ENCODE measurements at places on chromosomes 6 and 20. TPM values are rescaled to one million over a fixed set of nuclear protein-coding genes. Genes with fewer than 3 reads are reported as not detected.

GRCh38 chr6:54618572-54618971 lies 228.0 kb upstream of the FAM83B start:
- DNase-seq, result no peak

GRCh38 chr6:90415178-90415577 lies 118.5 kb upstream of the BACH2 start:
- no peak for DNase-seq

GRCh38 chr6:17478223-17478907 lies 85.0 kb downstream of the CAP2 start:
- DNase-seq, result no peak

DNA sequence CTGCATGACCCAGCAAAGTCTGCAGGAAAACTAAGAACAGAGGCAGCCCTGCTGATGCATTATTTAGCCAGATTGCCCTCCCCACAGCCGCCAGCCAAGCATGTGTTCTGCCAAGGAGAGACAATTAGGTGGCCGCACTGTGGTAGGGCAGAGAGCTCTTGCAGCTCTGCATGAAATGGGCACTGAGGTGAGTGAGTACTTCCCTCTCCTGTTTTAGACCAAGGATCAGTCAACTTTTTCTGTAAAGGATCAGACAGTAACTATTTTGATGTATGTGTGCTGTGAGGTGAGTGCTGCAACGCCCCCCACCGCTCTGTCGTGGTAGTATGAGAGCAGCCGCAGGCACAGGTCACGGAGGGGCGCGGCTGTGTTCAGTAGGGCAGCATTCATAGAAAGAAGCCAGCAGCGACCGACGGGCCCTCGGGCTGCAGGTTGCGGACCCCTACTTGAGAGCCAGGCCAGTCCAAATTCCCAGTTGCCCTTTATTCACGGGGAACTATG lies 23.8 kb upstream of the FAM50B start:
- peak; percentile 85 for DNase-seq

DNA sequence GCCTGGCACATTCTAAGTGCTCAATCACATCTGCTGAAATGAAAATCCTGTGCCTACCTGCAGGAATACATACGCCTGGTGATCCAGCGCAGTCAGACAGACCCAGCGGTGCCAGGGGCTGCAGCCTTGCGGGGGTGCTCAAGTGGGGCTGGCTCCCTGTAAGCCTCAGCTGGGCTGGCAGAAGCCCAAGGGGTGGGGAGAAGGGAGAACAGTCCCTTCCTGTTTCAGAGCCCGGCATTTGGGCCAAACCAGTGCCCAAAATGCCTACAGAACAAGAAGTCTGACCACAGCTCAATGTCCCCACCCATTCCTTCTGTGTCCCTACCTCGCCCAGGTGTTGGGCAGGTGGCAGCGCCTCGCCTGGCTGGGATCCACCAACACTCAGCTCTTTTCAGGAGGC lies 22.6 kb downstream of the KCNK15 start:
- no peak for DNase-seq

- peak; percentile 64 for DNase-seq
Observed at GRCh38 chr6:112691289-112691688, 344.2 kb downstream of the RFPL4B start.

DNA sequence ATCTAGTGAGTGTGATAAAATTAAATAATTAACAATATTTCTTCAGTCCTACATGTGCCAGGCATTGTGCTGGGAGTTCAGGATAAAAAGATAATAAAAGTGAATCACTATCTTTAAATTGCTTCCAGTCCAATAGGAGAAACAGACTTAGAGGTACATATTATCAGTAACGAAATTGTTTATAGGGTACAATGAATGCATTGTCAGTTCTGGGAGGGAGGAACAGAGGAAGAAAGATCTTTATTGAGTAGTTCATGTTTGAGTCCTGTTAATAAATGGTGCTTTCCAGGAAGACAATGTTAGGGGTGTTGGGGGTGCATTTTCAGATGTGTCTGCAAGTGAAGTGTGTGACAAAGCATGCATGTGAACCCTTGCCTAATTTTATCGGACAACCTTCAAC lies 183.1 kb downstream of the OGFRL1 start:
- no peak for DNase-seq

- no peak for DNase-seq
Observed at GRCh38 chr6:105882121-105882803, 203.9 kb upstream of the PRDM1 start.

GRCh38 chr6:125872259-125872921 lies 81.6 kb downstream of the NCOA7 start:
- no peak for DNase-seq

DNA sequence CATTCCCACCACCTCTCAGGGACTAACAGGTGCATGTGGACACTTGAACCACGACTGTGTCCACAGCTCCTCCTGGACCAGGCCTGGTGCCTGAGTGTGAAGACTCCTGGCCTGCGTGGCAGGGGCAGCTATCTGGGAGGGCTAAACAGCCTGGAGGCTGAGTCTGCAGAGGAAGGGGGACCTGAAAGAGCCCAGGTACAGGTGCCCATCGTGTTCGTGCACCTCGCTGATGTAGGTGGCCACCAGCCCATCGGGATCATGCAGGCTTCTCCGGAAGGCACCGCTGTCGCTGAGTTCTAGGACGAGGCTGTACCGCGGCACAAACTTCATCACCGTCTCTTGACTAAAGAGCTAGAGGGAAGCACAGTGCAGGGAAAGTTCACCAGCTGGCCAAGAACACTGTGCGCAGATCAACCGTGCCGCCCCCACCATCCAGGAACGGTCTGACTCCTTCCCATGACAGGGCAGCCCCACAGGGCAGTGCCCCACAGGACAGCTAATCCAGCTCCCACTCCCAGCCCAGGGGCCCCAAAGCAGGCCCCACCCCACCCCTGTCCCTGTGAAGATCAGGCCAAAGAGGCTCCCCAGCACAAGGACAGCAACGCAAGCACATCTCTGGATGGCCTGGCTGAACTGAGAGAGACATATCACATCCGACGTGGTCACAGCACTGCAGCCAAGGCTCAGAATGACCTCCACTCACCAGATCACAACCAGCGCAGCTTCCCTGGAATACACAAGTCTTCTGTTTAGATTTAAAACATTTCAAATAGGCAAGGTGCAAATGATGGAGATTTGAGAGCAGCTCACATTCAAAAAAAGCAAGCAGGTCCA lies 14.8 kb downstream of the CST7 start:
- DNase-seq, result no peak

GRCh38 chr20:34022151-34022838 lies 28.6 kb downstream of the RALY start:
- DNase-seq, result peak; percentile 29

GRCh38 chr6:129759796-129760605 lies 50.0 kb upstream of the ARHGAP18 start:
- DNase-seq, result no peak

GRCh38 chr6:105981002-105981887 lies 104.9 kb upstream of the PRDM1 start:
- no peak for DNase-seq

GRCh38 chr6:16324606-16325225 lies 86.3 kb downstream of the GMPR start:
- peak; percentile 34 for DNase-seq

GRCh38 chr6:126539022-126539421 lies 199.1 kb downstream of the CENPW start:
- DNase-seq, result peak; percentile 92

DNA sequence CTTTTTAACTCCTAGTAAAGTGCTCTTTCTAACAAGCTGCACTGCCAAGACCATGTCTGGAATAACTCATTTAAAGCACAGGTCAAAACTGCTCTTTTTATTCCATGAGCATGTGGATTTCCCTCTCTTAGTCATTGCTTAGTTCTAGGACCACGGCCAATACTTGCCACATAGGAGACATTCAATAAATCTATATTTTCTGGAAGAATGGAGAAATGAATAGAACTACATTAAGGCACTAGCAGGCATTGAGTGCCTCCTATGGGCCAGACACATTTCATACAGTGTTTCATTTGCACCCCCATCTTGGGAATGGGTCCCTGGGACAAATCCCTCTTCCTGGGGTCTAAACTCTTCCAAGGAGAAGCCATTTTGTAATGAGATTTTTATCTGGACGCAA lies 552.8 kb upstream of the CITED2 start:
- DNase-seq, result peak; percentile 5

DNA sequence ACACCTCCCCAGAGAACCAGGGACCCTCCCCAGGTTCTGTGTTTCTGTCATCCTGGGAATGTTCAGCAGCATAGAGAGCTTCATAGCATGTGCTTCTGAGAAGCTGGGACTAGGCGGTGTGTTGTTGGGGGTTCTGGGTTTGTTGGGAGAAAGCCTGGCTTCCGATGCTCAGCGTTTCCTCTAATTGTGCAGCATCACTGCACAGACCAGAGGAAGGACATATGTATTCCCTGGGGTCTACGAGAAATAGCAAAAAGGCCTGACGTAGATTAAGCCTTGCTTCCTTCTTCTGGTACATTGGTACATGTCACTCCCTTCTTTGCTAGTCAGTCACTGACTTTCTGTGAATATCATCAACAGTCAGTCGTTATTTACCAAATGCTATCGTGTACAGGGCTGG lies 96.9 kb upstream of the SGK1 start:
- DNase-seq, result no peak

DNA sequence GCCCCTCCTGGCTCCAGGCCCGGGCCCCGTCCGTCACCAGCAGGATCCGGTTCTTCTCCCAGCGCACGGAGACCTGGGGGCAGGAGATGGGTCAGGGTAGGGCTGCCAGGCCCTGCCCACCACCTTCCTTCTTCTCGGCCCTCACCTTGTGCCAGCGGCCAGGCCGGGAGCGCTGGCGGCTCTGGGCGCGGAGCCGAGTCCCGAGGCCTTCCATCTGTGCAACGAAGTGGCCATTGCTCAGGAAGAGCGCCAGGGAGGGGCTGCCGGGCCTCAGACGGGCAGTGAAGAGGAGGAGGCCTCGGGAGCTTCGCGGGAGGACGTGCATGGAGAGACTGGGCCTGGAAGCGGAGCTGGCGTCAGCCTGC lies 7.9 kb downstream of the ADRM1 start:
- no peak for DNase-seq

GRCh38 chr20:1374246-1374645 lies 18.6 kb downstream of the FKBP1A start:
- DNase-seq, result no peak

GRCh38 chr6:144262470-144263369 lies 22.4 kb upstream of the UTRN start:
- DNase-seq, result no peak

DNA sequence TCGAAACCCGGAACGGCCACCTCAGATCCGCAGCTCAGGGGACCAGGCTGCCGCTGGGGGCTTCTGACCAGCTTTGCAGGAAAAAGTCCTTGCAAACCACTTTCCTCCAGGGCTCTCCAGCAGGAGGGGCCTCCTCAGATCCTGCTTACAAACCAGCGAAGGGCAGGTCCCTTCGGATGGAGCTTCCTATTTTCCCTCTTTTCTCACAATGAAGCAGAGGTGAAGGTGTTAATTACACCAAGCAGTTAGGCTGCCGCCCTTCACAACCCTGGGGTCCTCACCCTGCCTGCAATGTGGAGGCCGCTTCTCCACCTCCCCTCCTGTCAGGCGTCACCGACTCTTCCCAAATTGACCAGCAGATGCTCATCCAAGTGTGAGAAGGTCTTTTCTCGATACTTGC lies 5.7 kb downstream of the ARHGAP40 start:
- DNase-seq, result no peak

- DNase-seq, result no peak
Observed at GRCh38 chr20:62931464-62931863, 5.2 kb upstream of the DIDO1 start.

DNA sequence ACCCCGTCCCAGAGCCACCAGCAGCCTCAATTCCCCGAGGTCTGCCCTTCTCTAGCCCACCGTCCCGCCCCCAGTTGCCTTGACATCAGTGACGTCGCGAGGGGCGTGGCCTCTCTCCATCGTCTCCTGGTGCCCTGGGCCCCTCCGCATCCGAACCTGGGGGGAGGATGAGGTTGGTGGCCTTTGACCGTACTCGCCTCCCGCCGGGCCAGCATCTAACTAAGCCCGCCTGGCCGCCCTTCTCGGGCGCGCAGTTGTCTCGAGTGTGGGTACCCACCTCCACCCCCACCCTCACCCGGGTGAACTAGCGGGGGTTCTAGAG lies 5.5 kb upstream of the ARMC12 start:
- peak; percentile 60 for DNase-seq

- no peak for DNase-seq
Observed at GRCh38 chr6:28326371-28326948, 9.5 kb downstream of the ZSCAN31 start.

DNA sequence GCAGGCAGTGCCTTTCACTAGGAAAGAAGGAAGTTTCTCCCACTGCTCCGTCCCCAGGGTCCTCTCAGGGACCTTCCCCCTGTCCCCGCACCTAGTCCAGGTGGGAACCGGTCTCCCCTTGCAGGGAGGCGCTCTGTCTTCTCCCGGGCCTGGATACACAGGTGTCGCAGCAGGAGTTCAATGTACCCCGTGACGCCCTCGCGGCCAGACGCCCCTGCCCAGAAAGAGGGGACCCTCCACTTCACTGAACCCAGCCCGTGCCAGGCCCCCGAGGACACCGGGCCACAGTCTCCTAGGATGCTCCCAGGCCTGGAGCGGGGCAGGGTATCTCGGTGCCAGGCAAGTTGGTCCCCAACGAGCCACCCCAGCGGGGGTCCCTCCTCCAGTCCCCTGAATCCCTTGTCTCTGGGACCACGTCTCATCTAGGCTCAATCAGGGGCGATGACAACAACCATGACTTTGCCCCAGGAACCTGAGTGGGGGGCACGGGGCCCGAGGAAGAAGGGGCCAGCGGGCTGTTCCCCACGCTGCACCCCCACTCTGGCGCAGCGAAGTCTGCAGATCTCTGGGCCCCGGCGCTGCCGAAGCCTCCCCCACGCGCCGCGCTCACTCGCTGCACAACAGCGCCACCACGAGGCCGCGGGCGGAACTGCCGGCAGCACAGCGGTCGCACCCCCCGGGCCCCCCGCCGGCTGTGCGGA lies 103.0 kb downstream of the EDN3 start:
- no peak for DNase-seq

DNA sequence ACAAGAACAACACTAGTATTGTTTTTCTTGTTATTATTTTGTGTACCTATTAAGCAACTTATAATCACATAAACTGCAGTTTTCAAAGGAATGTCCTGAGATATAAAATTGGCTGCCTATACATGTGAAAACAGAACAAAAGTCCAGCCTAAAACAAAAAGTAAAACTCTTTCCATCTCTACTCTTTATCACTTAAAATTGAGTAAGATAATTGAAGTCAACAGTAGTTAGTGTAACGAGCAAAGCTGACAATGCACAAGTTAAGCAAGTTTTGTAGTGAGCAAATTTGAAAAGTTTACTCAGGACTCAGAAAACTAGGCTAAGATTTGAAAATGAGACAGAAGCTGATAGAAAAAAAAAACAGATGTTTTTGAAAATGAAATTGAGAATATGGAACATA lies 941.4 kb upstream of the MAN1A1 start:
- no peak for DNase-seq

- DNase-seq, result no peak
Observed at GRCh38 chr6:150691463-150691862, 91.8 kb downstream of the PLEKHG1 start.

Gene SLC22A7
- not detected for total RNA-seq

Gene CALHM5
- total RNA-seq, result 1.0 TPM

Gene CMTR1
- 25.7 TPM for total RNA-seq

Gene SLC22A1
- total RNA-seq, result 1.1 TPM

Gene SOX18
- total RNA-seq, result 0.11 TPM

Gene MAP7
- 2.1 TPM for total RNA-seq

Gene ZSCAN31
- 7.3 TPM for total RNA-seq

Gene DNAH8
- not detected for total RNA-seq

Gene CDSN
- total RNA-seq, result not detected

Gene NT5E
- total RNA-seq, result 0.47 TPM

Gene LRRC73
- total RNA-seq, result 0.07 TPM

Gene CDH22
- total RNA-seq, result not detected

Gene CEP250
- total RNA-seq, result 51.7 TPM

Measured in HT1080 (cell line).